ENCODE measurements at places on chromosomes 6 and 20. TPM values are rescaled to one million over a fixed set of nuclear protein-coding genes. Genes with fewer than 3 reads are reported as not detected.

DNA sequence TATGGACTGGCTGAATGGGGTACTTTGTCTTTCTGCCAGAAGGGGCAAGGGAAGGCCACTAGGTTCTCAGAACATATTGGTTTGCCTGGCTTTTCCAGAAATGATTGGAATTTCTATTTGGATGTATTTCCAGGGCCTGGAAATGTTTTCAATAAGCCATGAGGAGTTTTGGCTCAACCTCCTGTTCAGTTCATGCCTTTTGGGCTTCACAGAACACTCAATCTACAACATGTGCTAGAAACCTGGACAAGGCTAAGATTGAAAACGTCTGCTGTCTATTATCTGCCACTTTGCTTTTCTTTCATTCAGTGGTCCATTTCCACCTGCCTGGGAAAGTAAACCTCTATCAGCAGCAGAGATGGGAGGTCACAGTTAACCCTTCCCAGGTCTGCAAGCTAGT is 793.4 kb downstream of the TENT5A start:
- no peaks in the 10 kb centered on the region for H3K36me3 ChIP-seq
- no peaks in the 10 kb centered on the region for H3K27me3 ChIP-seq
- no peak for DNase-seq

- no peak overlapping the region for H3K4me3 ChIP-seq
- H3K36me3 ChIP-seq = no peaks in the 10 kb centered on the region
- H3K4me1 ChIP-seq = no peaks in the 10 kb centered on the region
- H3K27me3 ChIP-seq = no peaks in the 10 kb centered on the region
These were observed 5.5 kb upstream of the TFAP2D start for GRCh38 chr6:50707652-50708300.

DNA sequence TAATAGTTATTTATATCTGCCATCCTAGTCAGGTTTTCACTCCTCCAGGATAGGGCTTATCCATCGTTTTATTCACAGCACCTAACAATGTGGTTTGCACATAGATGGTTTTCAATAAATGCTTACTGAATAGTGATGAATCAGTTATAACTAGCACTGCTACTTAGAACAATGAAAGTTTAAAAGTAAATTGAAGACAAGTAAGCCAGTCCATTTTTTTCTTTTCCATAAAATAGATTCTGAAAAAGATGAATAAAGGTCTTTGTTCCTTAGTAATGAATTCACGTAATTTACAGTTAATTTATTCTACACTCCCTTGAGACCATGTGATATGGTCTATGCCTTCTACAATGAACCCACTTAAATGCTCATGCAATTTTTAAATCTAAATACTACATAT is 212.5 kb downstream of the RNGTT start:
- H3K27me3 ChIP-seq = no peaks in the 10 kb centered on the region
- no peaks in the 10 kb centered on the region for H3K36me3 ChIP-seq
- DNase-seq = no peak
- no peak overlapping the region for H3K4me3 ChIP-seq

Gene MROH8
- total RNA-seq = 13.5 TPM

- H3K36me3 ChIP-seq = no peaks in the 10 kb centered on the region
- H3K4me1 ChIP-seq = no peaks in the 10 kb centered on the region
- H3K4me3 ChIP-seq = no peak overlapping the region
These were observed 47.9 kb downstream of the BTBD3 start for GRCh38 chr20:11965602-11966001.

Gene FOXA2
- 42.5 TPM for total RNA-seq

Gene C6orf15
- total RNA-seq = not detected

DNA sequence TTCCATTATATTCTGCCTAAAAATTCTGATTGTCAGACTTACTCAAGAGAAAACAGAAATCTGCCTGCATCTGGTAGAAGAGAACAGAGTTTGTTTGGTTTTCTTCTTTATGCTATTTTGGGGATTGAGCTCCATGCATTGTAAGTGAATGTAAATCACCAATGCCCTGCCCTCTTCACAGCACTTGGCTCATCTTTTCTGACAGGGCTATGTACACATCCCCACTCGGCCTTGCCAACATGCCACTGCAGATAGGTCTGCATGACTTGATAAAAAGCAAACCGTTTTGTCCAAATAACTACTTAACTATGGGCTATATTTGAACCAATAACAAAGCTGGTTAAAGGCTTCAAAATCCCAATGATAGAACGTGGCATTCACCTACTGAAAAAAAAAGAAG is 117.7 kb downstream of the IBTK start:
- H3K4me1 ChIP-seq = no peaks in the 10 kb centered on the region
- no peak for DNase-seq
- no peak overlapping the region for H3K4me3 ChIP-seq
- H3K36me3 ChIP-seq = no peaks in the 10 kb centered on the region

GRCh38 chr20:40883097-40883496 is 145.5 kb upstream of the TOP1 start:
- peaks cover 4% of the 10 kb centered on the region for H3K4me1 ChIP-seq
- H3K27ac ChIP-seq = no peak overlapping the region
- no peaks in the 10 kb centered on the region for H3K27me3 ChIP-seq
- no peak for DNase-seq
- H3K4me3 ChIP-seq = no peak overlapping the region
- no peaks in the 10 kb centered on the region for H3K36me3 ChIP-seq

Gene FAM83B
- total RNA-seq = 3.4 TPM

GRCh38 chr6:81086991-81087390 is 665.5 kb downstream of the TENT5A start:
- H3K4me1 ChIP-seq = no peaks in the 10 kb centered on the region
- no peaks in the 10 kb centered on the region for H3K27me3 ChIP-seq
- DNase-seq = no peak
- no peaks in the 10 kb centered on the region for H3K36me3 ChIP-seq

- no peaks in the 10 kb centered on the region for H3K36me3 ChIP-seq
- H3K4me3 ChIP-seq = no peak overlapping the region
- DNase-seq = peak; percentile 74
- peaks cover 19% of the 10 kb centered on the region for H3K4me1 ChIP-seq
- H3K27ac ChIP-seq = peak overlapping the region; percentile 60
- H3K27me3 ChIP-seq = no peaks in the 10 kb centered on the region
These were observed 230.7 kb upstream of the BTBD3 start for GRCh38 chr20:11686820-11687543.

Gene LY6G6F
- not detected for total RNA-seq

DNA sequence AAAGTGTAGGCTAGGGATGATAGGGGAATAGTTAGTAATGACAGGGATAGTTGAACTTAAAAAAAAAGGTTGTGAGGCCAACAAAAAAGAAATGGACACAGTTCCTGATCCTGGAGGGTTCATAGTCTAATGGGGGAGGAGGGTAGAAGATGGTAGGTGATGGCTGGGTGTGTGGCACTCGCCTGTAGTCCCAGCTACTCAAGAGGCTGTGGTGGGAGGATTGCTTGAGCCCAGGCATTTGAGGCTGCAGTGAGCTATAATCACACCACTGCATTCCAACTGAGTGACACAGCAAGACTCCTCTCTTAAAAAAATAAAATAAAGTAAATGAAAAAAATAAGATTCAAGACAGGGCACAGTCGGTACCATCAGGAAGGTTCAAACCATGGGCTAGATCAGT is 2.4 kb upstream of the MICB start:
- no peaks in the 10 kb centered on the region for H3K36me3 ChIP-seq
- DNase-seq = no peak
- H3K4me3 ChIP-seq = no peak overlapping the region
- H3K27ac ChIP-seq = peak overlapping the region; percentile 74

GRCh38 chr6:54916858-54917257 is 70.3 kb downstream of the FAM83B start:
- no peaks in the 10 kb centered on the region for H3K27me3 ChIP-seq
- no peak overlapping the region for H3K4me3 ChIP-seq
- no peak for DNase-seq
- H3K36me3 ChIP-seq = no peaks in the 10 kb centered on the region

DNA sequence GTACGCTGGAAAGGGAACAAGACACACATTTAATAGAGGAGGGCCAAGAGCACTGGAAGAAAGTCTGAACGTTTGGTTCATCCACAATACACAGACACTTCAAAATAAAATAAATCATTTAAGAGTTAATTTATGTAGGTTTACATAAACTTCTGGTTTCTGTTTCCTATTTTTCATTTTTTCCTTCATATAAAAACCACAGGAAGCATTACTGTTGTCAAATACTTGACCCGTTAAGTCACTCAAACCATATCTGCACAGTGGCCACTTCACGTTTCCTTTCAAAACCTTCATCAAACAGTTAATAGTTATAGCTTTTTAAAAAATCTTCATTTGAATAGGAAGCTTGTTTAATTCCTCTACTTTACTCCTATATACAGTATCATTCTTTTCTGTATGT is 257.6 kb upstream of the THEMIS start:
- no peaks in the 10 kb centered on the region for H3K4me1 ChIP-seq
- H3K4me3 ChIP-seq = no peak overlapping the region
- DNase-seq = no peak
- H3K27me3 ChIP-seq = no peaks in the 10 kb centered on the region

GRCh38 chr6:87951751-87952150 is 95.9 kb upstream of the SPACA1 start:
- no peaks in the 10 kb centered on the region for H3K36me3 ChIP-seq
- H3K4me1 ChIP-seq = no peaks in the 10 kb centered on the region

DNA sequence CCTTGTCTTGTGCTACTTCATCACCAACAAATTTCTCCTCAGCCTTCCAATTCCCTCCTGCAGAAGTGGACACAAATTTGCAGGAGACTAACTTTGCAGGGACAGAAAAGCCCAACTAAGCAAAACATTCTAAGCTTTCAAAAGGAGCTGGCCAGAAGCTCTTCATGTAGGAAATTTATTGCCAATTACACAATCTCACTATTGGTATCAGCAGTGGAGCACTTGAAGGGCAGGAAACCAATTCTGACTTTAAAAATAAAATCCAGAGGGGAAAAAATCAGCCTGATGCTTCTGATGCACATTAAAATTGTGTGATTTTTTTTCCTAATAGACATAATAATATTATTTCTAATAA is 193.3 kb downstream of the LY86 start:
- H3K27me3 ChIP-seq = no peaks in the 10 kb centered on the region
- no peaks in the 10 kb centered on the region for H3K36me3 ChIP-seq
- no peak overlapping the region for H3K4me3 ChIP-seq
- H3K27ac ChIP-seq = no peak overlapping the region
- no peak for DNase-seq

Gene TFAP2D
- not detected for total RNA-seq
